ENCODE measurements at places on chromosomes 2 and 18.
A peak's percentile ranks its signal among the peaks of the same experiment; 100 is the strongest.

DNA sequence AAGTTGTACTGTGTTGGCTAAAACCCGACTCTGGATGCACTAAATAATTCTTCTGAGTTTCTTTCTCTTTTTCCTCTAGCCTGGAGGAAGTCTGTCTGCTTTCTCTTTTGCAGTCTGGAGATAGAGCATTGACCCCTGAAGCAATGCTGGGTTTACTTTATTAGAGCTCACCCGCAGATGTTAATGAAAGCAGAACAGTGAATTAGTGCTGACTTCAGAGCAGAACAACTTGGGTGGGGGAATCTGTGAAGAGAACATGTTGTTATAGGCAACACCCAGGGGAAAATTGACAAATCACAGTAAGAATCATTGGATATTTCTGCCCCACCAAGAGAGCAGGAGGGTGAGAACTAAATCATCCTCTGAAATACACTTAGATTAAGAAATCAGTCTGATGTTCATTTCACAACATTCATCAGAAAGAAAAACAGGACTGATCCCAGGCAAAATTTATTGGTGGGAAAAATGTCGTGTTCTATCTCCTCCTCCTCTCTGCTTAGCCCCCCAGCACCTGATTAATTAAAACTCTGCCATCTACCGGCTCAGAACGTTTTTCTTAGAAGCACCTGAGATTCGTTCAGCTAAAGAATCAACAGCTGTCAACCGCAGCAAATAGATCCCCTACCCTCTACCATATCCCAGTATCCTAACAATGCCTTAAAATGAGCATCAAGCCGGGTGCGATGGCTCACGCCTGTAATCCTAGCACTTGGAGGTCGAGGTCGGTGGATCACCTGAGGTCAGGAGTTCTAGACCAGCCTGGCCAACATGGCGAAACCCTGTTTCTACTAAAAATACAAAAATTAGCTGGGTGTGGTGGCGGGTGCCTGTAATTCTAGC lies 165.1 kb downstream of the FMNL2 start:
- peak; percentile 48 for DNase-seq

DNA sequence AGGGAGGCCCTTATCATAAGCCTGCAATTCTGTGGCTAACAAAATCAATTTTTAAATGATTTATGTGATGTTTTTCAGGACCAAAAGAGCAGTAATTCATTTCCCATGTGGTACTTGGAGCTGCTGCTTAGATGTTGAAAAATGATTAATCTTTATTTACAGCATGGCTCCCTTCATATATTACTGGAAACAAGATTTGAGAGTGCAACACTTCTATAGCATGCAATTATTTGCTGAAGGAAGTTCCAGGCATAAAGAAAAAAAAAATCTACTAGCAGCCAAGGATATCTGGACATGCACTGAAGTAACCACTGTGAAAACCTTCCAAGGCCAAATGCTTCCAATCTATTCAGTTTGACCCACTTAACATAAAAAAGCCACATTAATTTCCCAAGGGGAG lies 186.3 kb downstream of the SLC8A1 start:
- no peak for DNase-seq

DNA sequence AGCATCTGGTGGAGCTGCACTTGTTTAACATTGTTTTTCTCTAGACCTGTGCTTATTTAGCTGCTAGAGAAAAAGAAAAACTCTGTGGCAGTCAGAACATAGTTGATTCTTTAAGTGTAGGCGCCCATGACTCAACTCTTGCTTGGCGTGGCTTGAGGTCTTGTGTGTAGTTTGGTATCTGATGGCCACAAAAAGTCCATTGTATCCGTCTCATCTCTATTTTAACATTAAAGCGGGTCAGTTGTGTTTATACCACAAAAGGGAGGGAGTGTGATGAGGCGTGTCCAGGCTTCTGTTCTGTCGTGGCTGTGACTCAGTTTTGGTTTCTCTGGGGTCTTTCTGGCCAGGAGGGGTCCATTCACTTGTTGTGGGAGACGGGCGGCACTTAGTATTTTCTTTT lies 24.2 kb upstream of the UGT1A8 start:
- no peak for DNase-seq

DNA sequence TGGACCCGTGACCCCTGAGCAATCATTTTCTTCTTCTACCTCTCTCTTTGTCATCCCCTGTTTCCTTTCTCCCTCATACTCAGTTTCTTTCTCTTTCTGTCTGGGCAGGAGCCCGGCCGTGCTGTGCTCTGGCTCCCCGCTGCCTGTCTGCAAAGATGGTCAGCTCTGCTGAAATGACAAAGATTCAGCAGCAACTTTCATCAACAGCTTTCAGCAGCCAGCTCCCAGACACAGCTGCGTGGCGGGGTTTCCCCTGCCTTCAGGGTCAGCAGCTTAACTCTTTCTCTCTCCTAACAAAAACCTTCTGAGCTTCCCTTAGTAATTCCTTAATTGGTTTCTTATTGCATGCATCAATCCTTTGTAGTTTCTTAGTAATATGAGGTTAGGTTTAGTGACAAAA lies 1234.4 kb downstream of the CNTNAP5 start:
- no peak for DNase-seq

- DNase-seq = no peak
These were observed 70.4 kb downstream of the TDRD15 start for GRCh38 chr2:21194147-21194546.

Data from lung (tissue), 17 donors.